NCI-H1048 (cell line): ENCODE measurements at places on chromosomes 16 and 17.

- no peak for DNase-seq
Observed at GRCh38 chr17:67390646-67391361, 13.7 kb downstream of the PITPNC1 start.

GRCh38 chr17:79220713-79221291 is 146.2 kb downstream of the ENGASE start:
- DNase-seq: no peak

GRCh38 chr16:30367349-30368009 is 2.8 kb downstream of the TBC1D10B start:
- DNase-seq: no peak

- no peak for DNase-seq
Observed at GRCh38 chr16:9007177-9007794, 43.6 kb upstream of the USP7 start.

DNA sequence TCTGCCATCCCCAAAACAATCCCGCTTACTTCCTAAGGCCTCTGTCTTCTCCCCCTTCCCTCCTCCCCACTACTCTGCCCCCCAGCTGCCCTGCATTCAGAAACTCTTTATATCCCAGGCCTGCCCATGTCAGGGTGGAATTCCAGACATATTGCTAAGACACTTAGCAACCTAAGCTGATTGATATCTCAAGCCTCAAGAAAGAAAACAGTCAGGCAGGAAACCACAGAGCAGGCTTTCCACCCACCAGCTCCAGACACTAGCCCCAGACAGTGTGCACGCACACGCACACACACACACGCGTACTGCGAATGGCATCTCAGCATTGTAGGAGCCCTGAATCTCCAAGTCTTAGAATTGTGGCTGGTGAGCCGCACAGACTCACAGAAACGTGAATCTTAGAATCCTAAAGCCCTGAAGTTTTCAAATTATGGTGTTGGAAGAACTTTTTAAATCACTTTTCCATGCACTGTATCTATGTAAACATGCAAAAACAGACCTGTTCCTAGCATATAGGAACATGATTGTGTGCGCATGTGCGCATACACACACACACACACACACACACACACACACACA is 8.8 kb upstream of the LPCAT2 start:
- DNase-seq: no peak

DNA sequence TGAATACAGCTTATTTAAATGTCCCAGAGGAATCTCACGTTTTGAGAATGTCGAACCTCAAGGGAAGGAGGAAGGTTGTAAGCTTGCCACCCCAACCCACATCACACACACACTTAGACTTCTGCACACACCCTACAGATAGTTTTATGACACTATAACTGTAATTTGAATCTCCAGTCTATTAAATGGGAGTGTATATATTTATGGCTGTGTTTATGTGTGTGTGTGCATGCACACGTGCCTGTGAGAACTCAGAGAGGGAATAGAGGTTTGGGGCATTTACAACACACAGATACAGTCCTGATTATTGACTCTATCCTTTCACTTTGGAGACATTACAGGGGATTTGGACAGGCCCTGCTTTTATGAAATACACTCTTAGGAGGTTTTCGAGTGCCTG is 171.5 kb upstream of the MAF start:
- DNase-seq: no peak

DNA sequence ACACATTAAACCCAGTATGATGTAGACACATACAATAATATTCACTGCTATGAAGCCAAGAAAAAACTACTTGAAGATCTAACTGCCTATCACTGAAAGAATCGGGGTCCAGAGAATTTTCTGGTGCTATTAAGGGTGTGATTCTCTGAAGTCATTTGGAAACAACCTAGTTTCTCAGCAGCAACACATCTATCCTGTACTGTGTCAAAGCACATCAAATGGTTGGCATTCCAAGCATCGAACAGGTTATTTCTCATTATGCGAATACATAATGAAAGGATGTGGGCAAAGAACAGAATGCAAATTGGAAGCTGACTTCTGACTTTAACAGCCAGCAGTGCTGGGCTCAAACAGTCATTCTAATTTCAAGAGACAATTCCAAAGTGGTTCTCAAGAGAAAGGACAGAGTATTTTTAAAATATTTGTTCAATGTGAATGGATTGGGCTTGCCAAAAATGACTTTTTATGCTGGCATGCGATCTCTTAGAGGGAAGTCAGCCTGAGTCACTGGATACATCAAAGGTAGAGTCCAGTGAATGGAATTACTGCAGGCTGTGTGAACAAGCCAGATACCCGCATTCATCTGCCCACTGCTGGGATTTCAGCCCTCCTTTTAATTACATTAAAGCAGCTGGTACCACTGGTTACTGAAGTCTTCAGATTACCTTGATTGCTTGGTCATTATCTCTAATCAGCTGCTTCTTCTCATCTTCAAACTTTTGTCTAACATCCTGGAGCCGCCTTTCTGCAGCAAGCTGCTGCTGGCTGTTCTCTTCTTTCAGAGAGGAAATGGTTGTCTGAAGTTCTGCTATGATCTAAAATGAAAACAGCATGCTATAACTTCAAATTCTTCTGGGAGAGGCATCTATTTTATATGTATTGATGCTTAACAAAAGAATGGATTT is 181.2 kb upstream of the AXIN2 start:
- DNase-seq: no peak

DNA sequence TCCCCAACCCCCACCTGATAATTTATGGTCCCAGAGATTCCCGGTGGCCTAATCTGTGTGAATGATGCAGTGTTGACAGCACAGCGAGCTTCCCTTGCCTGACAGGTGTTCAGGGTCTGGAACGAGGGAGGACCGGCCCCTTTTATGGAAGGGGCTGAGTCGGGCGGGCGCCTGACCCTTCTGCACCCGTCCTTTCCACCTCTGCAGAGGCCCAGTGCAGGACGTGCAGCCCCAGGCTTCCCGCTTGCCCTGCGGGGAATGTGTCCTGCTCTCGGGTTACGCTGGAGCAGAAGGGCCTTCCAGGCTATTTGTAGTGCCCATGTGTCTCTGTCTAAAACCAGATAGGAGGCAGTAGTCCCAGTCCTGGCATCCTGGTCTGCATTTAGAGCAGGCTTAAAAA is 16.2 kb downstream of the SMTNL2 start:
- no peak for DNase-seq

DNA sequence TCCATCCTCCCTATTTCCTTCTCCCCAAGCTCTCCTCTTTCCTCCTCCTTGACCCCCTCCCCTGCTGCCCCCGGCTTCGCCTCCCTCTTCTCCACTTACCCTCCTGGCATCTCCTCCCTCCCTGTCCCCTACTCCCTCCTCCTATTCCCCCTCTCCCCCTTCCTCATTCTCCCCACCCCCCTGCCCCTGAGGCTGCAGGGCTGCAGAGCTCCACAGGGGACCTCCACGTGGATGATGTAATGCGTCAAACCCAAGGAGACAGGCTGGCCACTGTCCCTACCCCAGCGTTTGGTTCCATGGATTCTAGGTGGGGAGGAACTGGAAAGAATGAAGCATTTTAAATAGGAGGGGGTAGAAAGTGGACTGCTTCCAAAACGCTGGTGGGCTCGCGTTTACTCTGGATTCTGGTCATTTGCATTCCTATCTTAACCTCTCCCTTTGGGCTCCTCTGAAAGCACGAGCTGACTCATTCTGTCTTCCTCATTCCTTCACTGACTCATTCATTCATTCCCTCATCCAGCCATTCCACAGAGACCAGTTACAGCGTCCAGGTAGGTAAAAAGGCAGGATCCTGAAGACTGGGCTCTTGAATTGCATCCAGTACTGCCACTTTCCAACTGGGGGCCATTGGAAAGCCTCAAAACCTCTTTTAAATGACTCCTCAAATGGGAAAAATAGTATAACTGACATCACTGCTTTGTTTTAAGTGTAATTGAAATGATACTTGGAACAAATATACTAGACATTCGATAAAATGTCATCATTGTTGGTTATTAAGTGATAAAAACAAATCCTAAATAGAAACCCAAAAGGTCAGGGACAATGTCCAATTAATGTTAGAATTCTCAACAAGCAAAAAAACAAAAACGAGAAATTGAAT is 943 bp upstream of the COTL1 start:
- DNase-seq: no peak

GRCh38 chr17:66152756-66153155 is 39.2 kb downstream of the CEP112 start:
- no peak for DNase-seq

DNA sequence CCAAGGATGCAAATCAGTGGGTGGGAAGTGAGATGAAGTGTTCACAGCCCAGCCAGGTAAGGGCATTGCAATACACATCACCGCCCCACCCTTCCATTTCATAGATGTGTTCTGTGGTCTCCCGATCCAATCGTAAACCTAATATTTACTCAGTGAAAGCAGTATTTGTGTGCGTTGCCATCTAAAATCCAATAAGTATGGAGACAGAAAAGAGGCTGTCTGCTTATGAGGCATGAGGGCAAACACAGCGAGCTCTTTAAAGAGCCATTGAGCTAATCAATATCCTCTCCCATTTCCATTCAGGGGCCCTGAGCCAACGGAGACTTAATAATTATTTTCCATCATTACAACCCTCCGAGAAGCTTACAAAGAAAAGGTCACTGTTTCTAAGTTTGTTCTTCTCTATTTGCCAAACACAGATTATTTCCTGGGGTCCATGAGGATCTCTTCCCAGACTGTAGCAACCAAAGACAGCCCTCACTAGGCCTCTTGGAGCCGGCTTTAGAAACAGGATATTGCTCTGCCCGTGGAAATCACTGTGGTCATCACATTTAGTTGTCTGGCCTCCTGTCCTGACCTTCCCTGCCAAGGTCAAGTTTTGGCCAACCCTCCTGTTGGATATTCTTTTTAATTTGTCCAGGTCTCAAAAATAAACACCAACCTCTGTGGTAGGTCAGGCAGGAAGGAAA is 120.1 kb downstream of the SLC39A11 start:
- DNase-seq: no peak

DNA sequence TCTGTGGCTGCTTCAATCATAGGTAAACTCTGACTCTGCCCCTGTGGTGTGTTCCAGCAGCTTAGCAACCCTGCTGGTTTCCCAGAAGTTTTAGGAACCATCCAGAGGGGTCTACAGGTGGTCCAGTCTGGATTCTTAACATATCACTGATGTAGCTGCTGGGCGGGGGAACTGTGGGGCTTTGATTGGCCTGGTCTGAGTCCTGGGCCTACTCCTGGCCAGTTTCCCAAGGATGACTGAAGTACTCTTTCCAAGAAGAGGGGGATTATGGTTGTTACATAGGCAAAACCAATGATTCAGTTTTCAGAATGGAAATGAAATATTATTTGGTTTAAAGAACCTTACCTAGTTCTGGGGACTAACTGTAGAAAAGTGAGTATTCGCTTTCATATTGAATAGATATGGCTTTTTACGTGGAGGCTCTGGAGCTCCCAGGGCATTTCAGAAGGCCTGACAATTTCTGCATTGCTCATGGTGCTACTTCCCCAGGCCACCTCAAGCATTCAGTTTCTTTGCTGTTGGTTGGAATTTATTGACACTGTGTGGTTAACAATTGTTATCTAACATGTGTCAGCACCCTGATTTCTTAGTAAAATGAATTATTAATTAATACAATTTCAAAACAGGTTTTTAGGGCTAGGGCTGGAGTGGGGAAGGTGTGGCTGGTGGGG is 38.4 kb downstream of the EPN2 start:
- DNase-seq: no peak

DNA sequence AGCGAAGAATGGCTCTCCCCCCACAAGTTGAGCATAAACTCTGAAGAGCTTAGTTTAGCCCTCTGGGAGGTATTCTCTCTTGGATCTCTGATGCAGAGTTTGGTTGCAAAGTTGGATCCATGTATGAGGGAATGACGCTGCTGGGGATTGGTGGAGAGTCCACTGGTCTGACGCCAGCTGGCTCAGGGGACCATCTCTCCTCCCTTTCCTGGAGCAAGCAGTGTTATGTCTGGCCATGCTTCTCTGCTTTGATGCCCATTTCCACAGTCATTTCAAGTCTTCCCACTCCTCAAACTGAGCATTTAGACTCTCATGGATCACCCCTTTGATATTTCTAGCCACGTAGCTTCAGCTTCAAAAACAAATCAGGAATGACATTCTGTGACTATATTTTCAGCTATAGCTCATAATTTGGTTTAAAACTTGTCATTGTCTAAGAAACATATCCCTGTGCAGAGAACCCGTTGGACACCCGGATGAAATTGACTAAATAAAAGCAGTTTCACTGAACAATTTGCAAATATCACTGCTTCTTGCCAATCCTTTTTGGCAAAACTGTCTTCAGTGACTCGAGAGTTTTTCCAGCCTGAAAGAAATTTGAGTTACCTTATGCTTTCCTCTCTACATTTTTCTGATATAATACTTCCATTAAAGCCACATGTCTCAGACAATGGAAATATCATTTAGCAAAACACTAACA is 193.4 kb upstream of the CDH11 start:
- no peak for DNase-seq

- DNase-seq: no peak
Observed at GRCh38 chr16:25855818-25856217, 164.1 kb downstream of the HS3ST4 start.

DNA sequence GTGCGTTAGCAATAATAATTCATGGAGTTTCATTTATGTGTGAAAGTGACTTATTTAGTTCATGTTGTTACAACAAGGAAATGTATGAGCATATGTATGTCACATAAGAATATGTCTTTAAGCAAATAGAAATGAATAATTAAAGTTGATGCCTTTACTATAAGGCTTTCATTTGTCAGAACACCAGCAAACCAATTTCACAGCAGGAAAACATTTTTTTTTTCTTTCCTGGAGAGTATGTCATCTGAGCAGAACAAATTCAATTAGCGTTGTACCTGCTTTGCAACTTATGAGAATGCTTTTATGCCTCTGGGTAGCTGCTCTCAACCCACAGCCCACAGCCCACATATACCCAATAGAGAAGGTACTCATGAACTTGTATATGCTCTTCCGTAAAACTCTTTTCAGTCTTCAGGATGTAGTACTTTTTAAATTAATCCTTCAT is 26.3 kb upstream of the APOH start:
- DNase-seq: no peak

- peak; percentile 36 for DNase-seq
Observed at GRCh38 chr17:63405741-63406261, 40.3 kb downstream of the CYB561 start.

DNA sequence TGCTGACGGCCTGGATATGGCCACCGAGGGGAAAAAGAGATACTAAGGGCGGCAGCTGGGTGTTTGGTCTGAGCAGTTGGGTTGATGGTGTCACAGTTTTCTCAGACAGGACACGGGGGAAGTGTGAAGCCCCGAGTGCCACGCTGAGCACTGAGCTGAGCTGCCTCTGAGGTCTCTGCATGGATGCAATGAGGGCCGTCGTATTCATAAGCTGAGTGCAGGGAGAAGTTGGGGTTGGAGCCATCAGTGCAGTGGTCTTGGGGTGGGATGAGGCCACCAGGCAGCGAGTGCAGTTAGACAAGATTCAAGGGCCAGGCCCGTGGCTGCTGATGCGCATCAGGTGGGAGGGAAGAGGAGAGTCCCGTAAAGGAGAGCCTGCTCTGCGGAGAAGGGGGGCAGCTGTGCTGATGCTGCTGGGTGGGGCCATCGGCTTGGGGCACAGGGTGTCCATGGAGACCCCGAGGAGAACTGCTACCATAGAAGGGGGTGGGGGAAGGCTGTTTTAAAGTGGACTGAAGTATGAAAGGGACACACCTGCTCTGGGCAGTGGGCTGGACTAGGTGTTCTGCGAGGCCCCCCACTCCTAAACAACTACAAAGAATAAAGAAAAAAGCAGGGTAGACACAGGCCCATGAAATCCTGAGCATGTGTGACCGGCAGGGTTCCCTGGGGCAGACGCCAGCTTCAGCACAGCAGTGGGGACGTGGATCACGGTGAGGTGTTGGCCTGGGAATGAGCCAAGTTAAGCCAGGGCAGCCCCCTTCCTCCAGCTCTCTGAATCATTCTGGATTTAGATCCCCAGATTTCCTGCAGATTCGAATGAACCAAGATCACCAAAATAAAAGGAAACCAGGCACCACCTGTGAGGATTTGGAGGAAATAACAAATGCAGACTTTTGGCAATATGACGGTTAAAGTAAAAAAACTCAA is 19.7 kb downstream of the IL34 start:
- no peak for DNase-seq
